ENCODE measurements at places on chromosomes 1 and 21.

DNA sequence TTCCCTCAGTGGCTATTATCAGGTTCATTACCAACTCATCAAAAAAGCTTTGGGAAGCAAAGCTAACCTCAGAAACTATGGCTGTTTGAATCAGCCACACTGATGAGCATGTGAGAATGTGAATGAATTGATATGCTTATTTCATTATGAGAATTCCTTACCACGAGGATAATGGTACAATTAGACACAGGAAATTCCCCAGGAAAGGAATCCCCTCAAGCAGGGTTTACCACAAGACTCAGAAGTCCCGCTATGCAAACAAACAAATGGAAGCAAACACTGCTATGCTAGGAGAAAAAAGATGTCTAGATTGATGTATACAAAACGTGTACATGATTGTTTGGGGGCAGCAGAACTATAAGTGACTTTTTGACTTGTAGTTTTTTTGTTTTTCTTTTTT lies 205.0 kb downstream of the HMCN1 start:
- DNase-seq, result no peak

GRCh38 chr1:67682659-67683197 lies 2.3 kb upstream of the GADD45A start:
- no peak for DNase-seq

DNA sequence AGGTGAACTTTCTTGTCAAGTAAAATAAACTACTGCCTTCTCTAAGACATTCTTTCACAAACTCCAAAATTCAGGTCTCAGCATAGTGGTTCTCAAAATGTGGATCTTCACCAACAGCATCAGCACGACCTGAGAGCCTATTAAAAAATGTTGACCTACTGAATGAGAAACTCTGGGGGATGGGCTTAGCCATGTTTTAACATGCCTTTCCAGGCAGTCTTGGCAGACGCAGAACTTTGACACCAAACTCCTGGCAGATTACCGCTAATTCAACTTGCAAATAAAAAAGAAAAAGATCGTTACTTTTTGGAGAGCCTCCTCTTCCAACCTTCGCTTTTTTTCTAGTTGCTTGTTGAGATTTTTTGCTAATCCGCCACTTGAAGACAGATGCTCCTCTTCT lies 35.1 kb downstream of the ARHGAP29 start:
- DNase-seq, result no peak

- no peak for DNase-seq
Measured at GRCh38 chr1:219507437-219507836, 105.5 kb downstream of the ZC3H11B start.

- DNase-seq, result no peak
Measured at GRCh38 chr1:99740141-99740540, 26.3 kb downstream of the FRRS1 start.

- DNase-seq, result no peak
Measured at GRCh38 chr1:61572046-61572445, 152.9 kb downstream of the TM2D1 start.

GRCh38 chr1:39294531-39294930 lies 90.0 kb downstream of the MACF1 start:
- DNase-seq, result no peak

DNA sequence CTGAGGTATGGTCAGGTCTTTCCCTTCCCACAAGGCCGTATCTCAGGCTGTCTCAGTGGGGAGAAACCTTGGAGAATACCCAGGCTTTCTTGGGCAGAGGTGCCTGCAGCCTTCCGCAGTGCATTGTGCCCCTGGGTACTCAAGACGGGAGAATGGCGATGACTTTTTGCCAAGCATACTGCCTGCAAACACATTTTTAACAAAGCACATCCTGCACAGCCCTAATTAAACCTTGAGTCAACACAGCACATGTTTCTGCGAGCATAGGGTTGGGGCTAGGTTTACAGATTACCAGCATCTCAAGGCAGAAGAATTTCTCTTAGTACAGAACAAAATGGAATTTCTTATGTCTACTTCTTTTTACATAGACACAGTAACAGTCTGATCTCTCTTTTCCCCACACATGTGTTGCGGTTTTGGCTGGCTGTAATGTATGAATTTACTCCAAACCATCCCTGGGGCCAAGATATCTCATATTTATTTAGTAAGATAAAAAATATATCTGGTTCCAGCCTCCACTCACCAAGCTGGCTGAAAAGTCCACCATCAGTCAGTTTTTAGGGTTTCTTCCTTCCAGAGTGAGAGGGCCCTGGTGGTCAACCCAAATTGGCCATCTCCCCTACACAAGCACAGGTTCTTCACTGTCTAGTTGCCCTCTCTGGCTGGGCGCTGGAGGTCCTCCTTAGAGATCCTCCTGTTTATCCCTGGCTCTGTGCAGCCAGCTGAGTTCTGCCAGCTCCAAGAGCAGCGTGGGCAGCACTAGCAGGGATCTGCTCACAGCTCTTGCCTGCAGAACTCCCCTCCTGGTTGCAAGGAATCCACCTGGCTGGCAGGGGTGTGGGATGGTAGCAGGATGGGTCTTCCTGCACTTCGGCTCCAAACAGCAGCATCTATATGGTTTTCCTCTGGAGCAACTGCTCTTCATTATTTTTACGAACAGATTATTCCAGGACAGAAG lies 2.6 kb downstream of the FAAH start:
- DNase-seq, result no peak

DNA sequence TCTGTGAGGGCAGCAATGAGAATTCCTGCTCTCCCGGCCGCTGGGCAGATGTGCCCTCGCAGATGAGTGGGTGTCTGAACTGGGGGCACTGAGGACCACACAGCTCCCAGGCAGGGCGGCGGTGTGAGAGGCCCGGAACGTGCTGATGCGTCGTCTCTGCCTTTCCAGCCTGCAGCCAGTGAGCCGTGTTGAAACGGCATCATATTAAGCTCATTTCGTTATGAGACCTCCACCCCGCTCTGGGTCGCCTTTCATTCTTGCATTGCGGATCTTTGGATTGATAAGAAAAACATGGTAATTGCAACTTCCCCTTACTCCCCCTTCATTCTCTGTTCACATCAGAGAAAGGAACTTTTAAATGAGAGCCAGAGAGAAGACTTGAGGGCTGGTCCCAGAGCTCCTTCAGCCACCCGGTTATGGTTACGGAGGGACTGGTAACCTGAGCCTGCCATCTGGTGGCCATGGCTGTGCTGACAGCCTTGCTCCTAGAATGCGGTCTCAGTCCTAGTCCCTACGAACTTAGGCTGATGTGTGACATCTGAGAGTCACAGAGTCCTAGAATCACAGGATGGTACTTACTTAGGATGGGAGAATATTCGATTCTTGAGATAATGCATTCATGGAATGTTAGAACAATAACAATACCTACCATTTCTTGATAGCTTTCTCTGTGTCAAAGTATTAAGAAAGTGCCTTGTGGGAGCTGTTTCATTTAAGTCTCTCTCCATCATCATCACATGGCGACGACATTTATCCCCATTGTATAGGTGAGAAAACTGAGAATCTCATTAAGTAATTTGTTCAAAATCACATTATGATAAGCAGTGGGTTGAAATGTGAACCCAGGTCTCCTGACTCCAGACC lies 271.0 kb downstream of the TRABD2B start:
- no peak for DNase-seq

- no peak for DNase-seq
Measured at GRCh38 chr1:154264454-154264853, 8.0 kb upstream of the HAX1 start.

DNA sequence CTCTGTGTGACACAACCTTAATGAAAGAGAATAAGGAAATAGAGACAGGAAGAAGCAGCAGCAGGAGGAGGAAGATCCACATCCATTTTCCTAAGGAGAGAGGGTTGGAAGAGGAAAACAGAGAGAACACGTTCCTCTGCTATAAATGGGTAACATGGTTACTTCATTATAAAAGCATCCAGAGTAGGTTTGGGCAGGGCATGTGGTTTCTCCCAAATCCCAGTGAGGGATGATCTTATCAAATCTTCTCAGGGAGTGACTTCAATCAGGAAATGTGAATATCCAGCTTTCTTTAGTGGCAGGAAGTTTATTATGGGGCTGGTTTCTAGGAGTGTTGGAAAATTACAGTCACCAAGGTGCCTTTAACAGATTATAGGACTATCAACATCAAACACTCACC lies 11.1 kb downstream of the CYP2J2 start:
- DNase-seq, result no peak

GRCh38 chr1:207487636-207488035 lies 8.3 kb upstream of the CR1 start:
- DNase-seq, result no peak

DNA sequence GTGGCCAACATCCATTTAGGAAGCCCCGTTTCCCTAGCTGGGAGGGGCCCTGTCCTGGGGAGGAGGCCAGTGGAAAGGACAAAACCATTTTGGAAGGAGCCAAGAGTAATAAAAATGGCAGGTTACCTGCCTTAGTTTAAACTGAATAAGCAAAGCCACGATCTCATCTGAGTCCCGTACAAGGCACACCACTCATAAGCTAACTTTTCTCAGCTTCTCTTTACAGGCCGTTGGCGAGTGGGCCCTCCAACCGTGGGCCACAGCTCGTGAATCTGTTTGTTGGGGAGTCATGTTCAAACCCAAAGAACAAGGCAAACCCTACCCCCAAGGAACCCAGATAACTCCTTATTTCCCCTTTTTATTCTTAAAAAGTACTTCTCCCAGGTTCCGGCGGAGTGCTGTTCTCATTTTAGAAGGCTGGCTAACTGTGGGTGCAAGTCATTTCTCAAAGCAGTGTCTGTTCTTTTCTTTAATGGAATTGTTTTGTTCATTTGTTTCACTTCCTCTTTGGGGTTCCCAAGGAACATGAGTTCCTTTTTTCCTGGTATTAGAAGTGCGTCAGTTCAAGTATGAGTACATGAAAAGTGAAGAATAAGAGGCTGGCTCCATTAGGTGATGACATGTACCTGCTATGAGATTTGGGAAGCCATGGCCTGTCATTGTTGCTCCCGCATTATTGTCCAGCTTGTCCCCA lies 89.0 kb downstream of the PSMG1 start:
- DNase-seq, result no peak

DNA sequence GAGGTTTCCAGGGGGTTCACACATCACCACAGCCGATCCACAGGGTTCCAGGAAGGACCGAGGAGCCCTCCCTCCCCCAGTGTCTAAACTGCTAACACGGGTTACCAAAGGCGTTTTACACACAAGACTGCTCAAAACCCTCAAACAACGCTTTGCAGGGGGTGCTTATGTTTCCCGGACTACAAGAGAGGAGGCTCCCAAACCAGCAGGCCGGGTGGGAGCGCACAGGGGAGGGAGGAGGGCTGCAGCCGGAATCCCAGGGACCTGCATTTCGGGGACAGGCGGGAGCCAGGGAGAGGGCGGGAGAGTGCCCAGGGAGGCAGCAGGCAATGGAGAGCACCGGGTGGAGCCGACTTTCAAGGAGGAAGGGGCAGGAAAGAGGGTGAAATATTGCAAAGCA lies 50.8 kb downstream of the ACBD3 start:
- no peak for DNase-seq

- no peak for DNase-seq
Measured at GRCh38 chr1:164688791-164689190, 129.8 kb downstream of the PBX1 start.

DNA sequence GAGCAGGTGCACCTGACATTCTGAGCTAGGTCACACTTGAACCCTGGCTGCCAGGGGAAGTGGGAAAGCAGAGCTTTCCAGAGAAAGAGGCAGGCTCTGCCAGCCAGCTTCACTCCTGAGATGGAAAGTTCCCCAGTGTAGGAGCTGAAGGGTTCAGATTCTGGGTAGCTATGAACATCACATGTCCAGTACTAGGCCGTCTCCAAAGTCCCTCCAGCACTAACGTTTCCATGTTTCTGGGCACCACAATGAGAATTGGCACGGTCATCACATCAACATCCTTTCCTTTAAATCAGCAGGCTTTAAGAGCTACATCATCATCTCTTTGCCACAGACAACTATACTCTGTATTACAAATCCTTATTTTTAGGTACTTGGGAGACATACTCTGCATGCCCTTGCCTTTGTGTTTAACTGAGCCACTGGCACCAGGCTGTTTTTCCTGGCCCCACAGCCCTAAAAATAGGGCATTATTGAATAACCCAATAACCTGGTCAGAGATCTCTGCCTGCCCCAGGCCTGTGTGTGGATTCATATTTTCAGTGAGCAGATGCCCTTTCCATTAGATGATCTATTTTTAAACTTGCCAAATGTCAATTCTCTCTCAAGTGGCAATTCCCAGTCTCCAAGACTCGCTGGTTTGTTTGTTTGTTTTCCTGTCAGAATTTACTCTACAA lies 35.4 kb upstream of the USP24 start:
- no peak for DNase-seq

- DNase-seq, result no peak
Measured at GRCh38 chr21:38816400-38816977, 10.8 kb downstream of the ETS2 start.

GRCh38 chr1:38600905-38601304 lies 258.7 kb downstream of the RRAGC start:
- DNase-seq, result no peak

- DNase-seq, result no peak
Measured at GRCh38 chr21:45164124-45164511, 89.7 kb downstream of the ADARB1 start.

- no peak for DNase-seq
Measured at GRCh38 chr1:190373705-190374336, 103.8 kb downstream of the BRINP3 start.

DNA sequence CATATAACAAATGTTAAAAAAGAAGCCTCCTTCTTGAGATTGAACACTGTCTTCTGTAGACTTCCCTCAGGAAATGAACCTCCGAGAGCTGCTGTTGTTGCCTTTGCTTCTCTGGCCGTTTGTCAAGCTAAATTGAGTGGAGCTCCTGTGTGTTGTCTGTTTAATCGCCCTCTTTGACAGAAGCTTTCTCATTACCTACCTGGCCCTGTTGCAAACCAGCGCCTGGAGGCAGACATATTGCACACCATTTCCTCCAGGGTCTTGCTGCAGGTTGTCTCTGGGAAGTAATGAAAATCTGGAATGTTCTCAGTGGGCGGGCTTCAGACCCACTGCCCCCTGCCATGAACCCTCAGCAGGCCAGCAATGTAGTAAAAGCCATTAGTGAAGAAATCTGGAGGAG lies 83.3 kb downstream of the GABPA start:
- DNase-seq, result no peak
